ENCODE measurements at places on chromosomes 3 and 15.

- DNase-seq: no peak
These were observed 126.8 kb downstream of the KCNAB1 start for GRCh38 chr3:156246961-156247725.

DNA sequence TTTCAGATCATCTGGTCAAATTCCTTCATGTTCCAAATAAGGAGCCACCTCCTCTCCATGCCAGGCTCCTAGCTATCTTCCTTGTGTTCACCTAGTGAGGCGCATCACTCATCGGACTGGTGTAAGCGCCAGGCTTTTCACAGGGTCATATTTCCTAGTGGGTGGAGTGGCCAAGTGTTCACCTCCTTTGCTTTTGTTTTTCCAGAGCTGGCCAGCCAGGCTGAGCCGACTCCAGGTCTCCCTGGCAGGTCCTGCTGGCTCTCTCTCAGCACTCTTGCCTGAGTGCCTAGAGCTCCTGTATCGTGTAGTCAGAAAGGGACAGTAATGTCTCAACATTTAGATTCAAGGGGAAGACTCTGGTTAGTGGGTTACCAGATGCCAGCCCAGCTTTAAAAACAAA lies 31.0 kb downstream of the HEG1 start:
- DNase-seq: no peak

DNA sequence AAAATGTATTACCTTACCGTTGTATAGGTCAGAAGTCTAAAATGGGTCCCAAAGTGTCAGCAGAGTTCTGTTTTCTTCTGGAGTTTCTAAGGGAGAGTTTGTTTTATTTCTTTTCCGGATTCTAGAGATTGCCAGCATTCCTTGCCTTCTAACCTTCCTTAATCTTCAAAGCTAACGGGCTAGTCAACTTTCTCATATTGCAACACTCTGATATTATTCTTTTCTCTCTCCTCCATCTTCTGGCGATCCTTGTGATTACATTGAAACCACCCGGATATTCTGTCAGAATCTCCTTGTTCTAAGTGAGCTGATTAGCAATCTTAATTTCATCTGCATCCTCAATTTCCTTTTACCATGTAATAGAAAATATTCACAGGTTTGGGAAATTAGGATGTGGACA lies 36.2 kb upstream of the AADACL2 start:
- DNase-seq: no peak

DNA sequence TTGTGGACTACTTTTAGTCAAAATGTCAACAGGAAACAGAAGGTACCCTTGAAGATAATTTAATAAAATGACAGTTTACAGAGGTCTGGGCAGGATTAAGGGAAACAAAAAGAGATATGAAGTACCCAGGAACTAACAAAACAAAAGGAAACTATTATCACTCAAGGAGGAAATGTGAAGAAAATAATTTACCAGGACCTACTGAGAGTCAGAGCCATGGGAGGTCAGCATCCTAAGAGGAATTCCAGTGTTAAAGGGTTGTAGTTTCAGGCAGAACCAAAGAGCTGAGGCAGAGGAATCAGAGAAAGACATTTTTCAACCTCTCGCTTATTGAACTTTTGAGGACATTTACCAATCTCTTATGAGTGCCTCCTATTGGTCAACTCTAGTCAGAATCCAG lies 408.9 kb upstream of the CBLB start:
- DNase-seq: no peak

DNA sequence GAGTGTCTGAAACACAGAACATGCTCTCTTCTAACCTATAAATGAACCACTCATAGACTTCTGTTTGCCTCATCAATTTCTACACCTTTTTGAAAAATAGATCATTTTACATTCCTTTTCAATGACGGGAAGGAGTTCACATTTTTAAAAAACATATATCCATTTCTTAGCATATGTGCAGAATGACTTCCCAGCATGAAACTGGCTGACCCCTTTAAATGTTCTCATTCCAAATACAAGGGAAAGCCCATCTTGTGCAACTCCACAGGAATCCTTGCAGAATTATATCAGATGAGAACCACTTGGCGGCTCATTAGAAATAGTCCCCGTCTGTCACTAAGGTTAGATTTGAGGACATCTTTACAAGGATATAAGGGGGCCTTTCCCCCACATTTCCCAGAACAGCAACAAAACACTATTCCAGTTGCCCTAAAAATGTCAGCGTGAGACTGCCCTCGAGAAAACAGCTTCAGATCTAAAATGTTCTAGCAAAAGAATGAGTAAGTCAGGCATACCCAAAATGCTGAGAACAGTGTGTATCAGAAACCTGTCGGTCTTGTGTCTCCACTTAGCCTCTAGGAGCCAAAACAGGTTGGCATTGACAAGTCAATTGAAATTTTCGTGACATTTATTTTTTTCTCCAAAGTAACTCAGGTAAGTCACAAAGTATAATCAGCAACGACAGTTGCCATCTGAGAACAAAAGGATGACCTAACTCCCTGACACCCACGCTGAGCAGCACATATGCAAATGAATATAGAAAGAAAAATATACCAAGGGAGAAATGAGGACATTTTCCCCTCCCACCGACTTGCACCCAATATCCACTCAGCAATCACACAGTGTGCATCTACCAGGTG lies 63.1 kb downstream of the FOXP1 start:
- DNase-seq: no peak

- DNase-seq: no peak
These were observed 33.3 kb downstream of the GABPB1 start for GRCh38 chr15:50321680-50322210.

GRCh38 chr15:28967990-28968389 lies 82.2 kb downstream of the APBA2 start:
- no peak for DNase-seq

DNA sequence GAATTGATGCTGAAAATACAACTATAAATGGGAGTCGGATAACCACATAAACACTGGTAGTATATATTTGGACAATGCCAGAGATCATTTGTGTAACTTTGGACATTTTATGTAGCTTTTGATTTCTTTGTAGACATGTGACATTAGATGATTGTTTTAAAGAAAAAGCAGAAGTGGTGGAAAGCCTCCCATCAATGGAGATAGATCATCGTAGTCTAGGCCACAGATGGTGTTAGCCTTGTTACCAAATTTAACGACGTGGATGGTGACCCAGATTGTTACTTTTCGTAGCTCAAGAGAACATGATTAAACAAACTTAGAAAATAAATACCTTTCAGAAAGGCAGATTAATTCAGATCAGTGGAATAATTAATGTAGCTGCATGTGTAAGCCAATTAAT lies 8.8 kb downstream of the CACNA1D start:
- DNase-seq: no peak

DNA sequence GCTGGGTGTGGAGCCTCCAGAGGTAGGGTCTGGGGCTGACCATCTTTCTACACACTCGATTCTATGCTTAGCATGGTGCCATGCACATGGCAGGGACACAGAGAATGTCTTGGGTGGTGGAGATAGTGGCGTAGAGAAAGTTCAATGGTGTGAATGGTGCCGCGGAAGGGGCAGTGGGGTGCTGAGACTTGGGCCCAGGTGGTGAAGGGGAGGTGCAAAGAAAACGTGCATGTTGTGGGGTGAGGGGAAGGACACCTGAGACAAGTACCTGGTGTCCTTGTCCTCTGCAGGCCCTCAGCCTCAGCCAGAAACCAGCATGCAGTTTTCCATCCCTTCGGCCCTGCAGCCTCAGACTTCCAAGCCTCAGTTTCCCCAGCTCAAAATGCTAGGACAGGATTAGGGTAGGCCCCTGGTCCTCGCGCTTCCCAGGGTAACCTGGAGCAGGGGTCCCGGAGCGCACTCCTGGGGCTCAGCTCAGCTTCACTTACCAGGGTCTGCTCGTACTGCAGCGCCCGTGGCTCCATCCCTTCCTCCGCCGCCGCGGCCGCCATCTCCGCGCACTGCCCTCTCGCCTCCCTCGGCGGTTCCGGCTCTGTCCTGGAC lies 375 bp downstream of the CLCN2 start:
- no peak for DNase-seq

- DNase-seq: no peak
These were observed at the start of gene CRYGS for GRCh38 chr3:186544281-186544680. CRYGS (minus strand) TSS chr3:186544380; CDS start chr3:186544326, 54 bp downstream.

- no peak for DNase-seq
These were observed 2.7 kb downstream of the BNIP2 start for GRCh38 chr15:59686389-59686788.

Measured in activated CD4-positive, CD25-positive, alpha-beta regulatory T cell treated with anti-CD3 and anti-CD28 coated beads, Interleukin-2, amount 50 U/mL, for 72 hours (primary cell).